Cardiac muscle cell (in vitro differentiated cells and primary cell): ENCODE measurements at places on chromosomes 7 and 10. TPM values are rescaled to one million over a fixed set of nuclear protein-coding genes. Genes with fewer than 3 reads are reported as not detected.

- peak; percentile 33 for DNase-seq
These were observed at the start of gene MICALL2 for GRCh38 chr7:1458683-1459511. Gene MICALL2, minus strand, starts transcription at chr7:1459470. Its CDS starts 144 bp downstream, at chr7:1459326.

DNA sequence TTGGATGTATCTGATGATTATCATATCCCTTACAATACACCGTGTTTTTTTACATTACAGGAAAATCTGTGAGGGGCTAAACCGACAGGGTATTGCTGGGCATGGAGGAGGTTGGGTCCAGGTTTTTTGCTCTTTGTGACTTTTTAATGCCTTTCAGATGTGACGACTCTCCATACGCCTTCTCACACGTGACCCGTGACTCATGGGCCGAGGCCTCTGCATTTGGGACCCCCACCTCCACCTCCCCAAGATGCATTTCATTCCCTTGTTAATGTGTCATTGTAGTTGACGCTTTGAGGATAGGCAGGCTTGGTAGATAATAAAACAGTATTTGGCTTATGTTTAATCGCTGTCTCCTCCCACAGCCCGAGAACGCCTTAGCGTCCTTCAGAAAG is 95.3 kb downstream of the CUX1 start:
- DNase-seq, result peak; percentile 74

DNA sequence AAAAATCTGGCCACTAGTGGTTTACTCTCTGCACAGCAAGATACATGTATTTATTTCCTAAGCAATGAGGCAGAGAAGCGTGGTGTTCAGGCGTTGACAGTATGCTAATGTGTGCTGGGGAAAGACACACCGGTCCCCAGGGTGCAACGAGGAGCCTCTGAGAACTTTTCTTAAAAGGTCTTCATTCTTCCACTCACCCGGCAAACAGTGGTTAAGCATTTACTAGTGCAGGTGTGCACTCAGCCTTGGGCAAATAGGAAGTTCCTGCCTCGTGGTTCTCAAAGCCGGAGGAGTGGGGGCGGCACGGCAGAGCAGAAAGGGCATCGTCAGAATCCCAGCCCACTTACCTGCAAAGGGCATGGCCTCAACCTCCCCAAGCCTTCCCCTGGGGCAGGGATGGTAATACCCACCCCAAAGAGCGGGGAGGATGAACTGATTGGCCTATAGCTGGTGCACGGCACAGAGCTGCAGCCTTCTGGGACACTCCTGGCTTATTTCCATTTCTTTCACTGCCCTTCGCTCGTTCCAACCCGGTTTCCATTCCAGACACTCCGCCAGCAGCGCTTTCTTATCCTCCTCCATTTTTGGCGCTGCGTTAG is 184.3 kb upstream of the CTBP2 start:
- no peak for DNase-seq

Gene ACTR3C
- polyA plus RNA-seq, result 2.2 and 2.4 TPM in 2 replicates

GRCh38 chr10:71193516-71193915 is 18.9 kb upstream of the UNC5B start:
- DNase-seq, result no peak
